Myometrial cell (primary cell): ENCODE measurements at places on chromosomes 4 and X. TPM values are rescaled to one million over a fixed set of nuclear protein-coding genes. Genes with fewer than 3 reads are reported as not detected.

TACC3 gene
- 42.4 and 45.5 TPM in 2 replicates for total RNA-seq

IDUA gene
- total RNA-seq: 2.3 and 5.8 TPM in 2 replicates

CLIC2 gene
- total RNA-seq: under 0.01 TPM in 1 of 2 replicates, not detected in the other

TCEAL9 gene
- total RNA-seq: 73.2 and 117 TPM in 2 replicates

ZCCHC13 gene
- not detected in 2 replicates for total RNA-seq

FGFBP2 gene
- not detected in 2 replicates for total RNA-seq

LONRF3 gene
- 0.29 TPM in 1 of 2 replicates, not detected in the other for total RNA-seq

ZNF718 gene
- 0.86 and 3.4 TPM in 2 replicates for total RNA-seq

GCNA gene
- 0.53 and 0.58 TPM in 2 replicates for total RNA-seq

PNMA6F gene
- not detected in 2 replicates for total RNA-seq

SMIM10 gene
- 6.1 and 10.5 TPM in 2 replicates for total RNA-seq
